Endothelial cell (in vitro differentiated cells): ENCODE measurements at places on chromosomes 2 and 18.

GRCh38 chr2:22950431-22950830 lies 434.5 kb upstream of the KLHL29 start:
- DNase-seq: no peak

GRCh38 chr18:48711651-48712486 lies 173.0 kb downstream of the CTIF start:
- peak; percentile 33 for DNase-seq

- no peak for DNase-seq
These were observed 17.0 kb downstream of the SLC9A2 start for GRCh38 chr2:102636283-102636907.

GRCh38 chr2:3379339-3379646 lies 201 bp upstream of the TRAPPC12 start:
- DNase-seq: no peak
